Left renal pelvis (tissue), 4 donors: ENCODE measurements at places on chromosomes 12 and 14.

GRCh38 chr12:119082016-119082415 lies 96.7 kb upstream of the HSPB8 start:
- DNase-seq: no peak

DNA sequence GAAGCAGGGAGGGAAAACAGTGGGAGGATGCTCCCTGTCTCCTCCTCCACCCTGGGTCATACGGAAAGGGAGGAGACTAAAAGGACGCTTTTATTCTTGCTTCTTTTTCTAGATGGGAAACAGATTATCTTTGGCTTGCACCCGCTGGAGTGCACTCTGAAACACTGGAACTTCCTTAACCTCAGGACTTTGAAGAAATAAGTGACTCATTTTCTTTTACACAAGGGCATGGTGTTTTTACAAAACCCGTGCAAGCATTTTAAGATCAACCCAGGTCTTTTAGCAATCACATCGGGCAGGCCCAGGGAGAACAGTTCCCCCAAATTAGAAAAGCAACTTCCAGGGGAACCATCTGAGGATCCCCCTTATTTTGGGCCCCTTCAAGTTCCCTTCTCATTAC lies 80.9 kb upstream of the TSPAN11 start:
- DNase-seq: no peak

- no peak for DNase-seq
Observed at GRCh38 chr14:34247605-34248004, 214.4 kb downstream of the SPTSSA start.

GRCh38 chr12:102202556-102202955 lies 4.9 kb upstream of the PMCH start:
- no peak for DNase-seq

- DNase-seq: no peak
Observed at GRCh38 chr12:19485240-19485639, 45.9 kb downstream of the AEBP2 start.

DNA sequence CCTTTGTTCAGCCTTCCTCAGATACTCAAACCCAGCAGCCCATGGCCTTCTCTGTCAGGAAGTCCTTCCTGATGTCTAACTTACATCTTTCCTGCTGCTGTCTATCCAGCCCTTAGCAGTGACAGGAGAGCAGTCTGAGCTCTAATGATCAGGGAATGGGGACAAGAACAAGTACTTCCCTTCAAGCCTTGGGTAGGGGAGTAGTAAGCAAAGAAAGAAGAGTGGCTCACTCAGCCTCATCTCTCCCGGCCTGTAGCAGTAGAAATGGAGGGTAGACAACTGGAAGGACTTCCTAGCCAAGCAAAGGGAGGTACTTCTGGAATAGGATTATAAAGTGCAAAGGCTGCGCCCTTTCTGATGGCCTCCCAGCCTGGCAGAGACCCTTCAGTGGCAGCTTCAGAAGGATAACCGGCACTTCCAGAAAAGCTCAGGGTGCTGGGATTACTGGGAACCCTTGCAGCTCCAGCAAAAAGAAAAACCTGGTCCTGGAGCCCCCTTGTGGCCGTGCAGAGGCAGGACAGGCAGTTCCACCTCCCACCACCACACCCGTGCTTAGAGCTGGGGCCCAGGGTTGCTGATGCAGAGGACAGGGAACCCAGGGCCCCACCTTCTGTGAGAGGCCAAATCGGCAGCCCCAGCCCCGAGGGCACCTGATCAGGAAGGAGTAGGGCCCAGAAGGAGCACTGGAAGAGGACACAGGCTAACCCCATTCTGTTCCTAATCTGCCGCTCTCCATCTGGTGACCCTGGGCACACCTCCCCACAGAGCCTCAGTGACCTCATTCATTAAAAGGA lies 12.4 kb upstream of the SMUG1 start:
- no peak for DNase-seq

- no peak for DNase-seq
Observed at GRCh38 chr12:77032406-77032805, 33.0 kb downstream of the E2F7 start.

GRCh38 chr14:49992901-49993339 lies 100.0 kb downstream of the ARF6 start:
- no peak for DNase-seq

GRCh38 chr14:95495538-95496025 lies 20.9 kb downstream of the SYNE3 start:
- no peak for DNase-seq

- no peak for DNase-seq
Observed at GRCh38 chr14:55843718-55844403, 263.9 kb downstream of the KTN1 start.

- DNase-seq: no peak
Observed at GRCh38 chr12:118119449-118119879, 15.7 kb upstream of the VSIG10 start.

DNA sequence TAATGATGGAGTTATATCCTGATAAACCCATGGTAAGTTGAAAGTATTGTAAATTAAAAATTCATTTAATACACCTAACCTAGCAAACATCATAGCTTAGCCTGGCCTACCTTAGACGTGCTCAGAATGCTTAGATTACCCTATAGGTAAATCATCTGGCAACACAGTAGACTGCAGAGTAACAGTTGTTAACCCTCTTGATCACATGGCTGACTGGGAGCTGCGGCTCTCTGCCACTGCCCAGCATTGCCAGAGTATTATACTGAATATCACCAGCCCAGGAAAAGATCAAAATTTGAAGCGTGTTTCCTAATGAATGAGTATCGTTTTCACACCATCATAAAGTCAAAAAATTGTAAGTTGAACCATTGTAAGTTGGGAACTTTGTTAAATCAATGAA lies 17.8 kb upstream of the TMPRSS12 start:
- DNase-seq: no peak

GRCh38 chr12:113136128-113136989 lies 798 bp upstream of the RASAL1 start:
- DNase-seq: no peak

DNA sequence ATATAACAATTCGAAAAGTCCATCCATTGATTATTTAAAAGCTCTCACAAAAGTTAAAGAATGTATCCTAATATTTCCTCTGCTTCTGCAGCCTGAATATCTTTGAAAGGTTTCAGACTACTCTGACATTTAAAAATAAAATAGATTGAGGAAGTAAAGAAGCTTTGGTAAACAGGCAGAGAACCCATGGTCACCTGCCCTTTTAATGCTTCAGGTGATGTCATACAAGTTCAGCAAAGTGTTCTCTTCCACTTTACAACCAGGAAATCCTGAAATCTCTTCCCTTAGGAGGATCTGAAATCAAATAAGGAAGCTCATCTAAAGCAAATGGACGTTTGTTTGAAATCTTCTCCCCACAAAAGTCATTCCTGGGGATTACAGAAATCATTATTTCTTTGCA lies 322.4 kb downstream of the PDZRN4 start:
- no peak for DNase-seq

DNA sequence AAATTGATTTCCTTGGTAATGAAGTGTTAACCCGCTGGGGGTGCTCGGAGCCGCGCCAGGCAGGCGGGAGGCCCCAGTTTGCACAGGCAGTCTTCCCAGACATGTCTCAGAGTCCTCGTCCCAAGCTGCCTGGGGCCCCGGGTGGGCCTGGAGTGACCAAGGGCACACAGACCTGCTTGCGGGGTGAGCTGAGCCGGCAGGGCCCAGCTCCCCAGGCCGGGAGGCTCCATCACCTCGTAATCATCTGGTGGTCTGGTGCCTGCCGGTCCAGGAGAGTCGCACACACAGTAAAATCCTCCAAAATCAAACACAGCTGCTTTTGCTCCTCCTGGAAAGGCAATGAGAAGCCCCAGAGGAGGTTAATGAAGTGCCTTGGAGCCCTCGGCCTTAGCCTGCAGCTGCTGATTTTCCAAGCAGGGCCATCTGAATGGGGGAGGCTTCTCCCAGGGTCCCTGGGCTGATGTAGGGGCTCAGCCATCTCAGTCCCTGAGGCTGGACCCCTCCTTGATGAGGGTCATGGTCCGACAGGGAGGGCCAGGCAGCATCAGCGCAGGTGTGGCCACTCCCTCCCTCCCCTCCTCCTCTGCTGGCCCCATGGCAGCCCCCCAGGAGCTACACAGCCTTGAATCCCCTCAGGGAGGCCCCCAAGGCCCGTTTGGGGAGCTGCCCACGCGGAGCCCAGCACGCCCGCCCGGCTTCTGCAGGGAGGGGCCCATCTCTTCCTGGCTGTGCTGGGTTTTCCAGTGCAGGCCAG lies 39.4 kb upstream of the FBRSL1 start:
- no peak for DNase-seq

GRCh38 chr14:54488646-54489317 lies at the start of gene GMFB:
Gene GMFB (minus strand): TSS chr14:54488980. CDS start chr14:54488927, 53 bp downstream.
- peak; percentile 82 for DNase-seq

GRCh38 chr14:65425885-65426284 lies 13.4 kb downstream of the FUT8 start:
- DNase-seq: no peak

- no peak for DNase-seq
Observed at GRCh38 chr12:53453953-53454640, 2.2 kb downstream of the PCBP2 start.

DNA sequence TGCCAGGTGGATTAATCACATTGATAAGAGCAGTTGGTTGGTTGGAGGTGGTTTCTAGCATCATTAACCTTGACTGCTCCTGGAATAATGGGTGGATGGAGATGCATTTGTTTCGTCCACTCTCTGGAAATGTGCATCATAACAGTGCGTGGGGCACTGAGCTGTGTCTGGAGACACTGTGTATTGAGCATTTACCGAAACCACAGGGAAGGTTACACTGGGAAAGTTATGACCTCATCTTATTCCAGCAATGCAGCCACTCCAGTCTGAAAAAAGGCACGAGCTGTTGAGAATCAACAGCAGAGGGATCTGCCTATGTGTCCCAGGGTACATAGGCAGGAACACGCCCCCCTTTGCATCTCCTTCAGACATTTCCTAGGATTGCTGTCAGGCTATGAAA lies 27.2 kb downstream of the RNFT2 start:
- DNase-seq: no peak

DNA sequence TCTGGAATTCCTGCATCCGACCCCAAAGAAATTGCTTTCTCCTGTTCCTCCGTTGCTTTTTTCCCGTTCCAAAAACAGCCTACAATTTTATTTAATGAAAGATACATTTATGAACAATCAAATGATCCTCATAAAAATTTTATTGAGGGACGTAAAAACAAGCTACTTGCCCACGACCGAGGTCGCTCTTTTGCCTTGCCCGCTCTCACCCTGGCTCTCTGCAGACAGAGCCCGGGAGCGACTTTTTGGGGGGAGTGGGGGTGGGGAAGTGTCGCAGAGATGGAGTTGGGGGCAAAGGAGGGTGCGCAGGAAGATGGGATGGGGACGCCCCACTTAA lies 1.1 kb upstream of the HOXC9 start:
- no peak for DNase-seq

DNA sequence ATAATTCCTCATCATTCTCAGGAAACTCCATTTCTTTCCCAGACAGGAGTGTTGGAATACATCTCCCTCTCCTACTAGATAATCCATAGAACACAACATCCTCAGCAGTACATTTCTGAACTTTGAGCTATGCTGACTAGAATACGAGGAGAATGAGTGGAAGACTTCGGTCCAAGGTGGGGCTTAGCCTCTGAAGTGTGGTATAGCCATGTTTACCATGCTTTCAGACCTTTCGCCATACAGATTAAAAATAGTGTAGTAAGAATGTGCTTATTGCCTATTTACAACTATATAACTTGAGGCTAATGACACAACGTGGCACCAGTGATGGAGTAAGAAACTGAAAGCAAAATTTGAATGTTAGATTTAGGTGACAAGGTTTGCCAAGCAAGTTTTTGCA lies 184.5 kb upstream of the KRR1 start:
- DNase-seq: no peak

DNA sequence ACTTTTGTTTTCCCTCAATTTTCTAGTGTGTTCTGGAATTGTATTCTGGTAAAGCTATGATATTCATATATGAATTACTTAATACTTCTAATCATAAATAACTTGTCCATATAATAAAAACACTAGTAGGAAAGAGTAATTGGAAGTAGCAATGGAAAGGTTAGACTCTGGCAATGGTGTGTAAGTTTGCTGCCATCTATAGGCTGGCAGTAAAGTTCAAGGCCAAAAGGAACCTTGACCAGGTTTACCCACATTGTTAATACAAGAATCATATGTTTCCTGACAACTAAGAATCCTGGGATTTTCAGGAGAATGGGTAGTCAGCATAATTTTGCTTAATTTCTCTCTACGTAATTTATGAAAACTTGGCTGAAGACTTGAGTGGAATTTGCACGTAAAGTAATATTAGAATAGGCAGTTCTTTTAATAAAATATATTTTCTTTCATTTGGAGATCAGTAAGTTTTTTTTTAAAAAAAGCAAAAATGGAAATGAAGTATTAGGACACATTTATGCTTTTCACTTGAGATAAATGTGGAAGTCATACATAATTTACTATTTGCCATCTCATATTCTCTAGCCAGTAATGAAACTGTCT lies 926.7 kb downstream of the GALC start:
- no peak for DNase-seq

GRCh38 chr12:43015090-43015737 lies 425.7 kb upstream of the PRICKLE1 start:
- no peak for DNase-seq

GRCh38 chr14:55711175-55711811 lies 131.3 kb downstream of the KTN1 start:
- no peak for DNase-seq

GRCh38 chr14:100149851-100150611 lies 9.4 kb downstream of the DEGS2 start:
- DNase-seq: no peak
